ENCODE measurements at places on chromosomes 3 and 15.

- no peak for DNase-seq
Measured at GRCh38 chr15:50562735-50563640, 16.5 kb upstream of the USP50 start.

- DNase-seq: no peak
Measured at GRCh38 chr15:25407950-25408349, 30.9 kb downstream of the UBE3A start.

DNA sequence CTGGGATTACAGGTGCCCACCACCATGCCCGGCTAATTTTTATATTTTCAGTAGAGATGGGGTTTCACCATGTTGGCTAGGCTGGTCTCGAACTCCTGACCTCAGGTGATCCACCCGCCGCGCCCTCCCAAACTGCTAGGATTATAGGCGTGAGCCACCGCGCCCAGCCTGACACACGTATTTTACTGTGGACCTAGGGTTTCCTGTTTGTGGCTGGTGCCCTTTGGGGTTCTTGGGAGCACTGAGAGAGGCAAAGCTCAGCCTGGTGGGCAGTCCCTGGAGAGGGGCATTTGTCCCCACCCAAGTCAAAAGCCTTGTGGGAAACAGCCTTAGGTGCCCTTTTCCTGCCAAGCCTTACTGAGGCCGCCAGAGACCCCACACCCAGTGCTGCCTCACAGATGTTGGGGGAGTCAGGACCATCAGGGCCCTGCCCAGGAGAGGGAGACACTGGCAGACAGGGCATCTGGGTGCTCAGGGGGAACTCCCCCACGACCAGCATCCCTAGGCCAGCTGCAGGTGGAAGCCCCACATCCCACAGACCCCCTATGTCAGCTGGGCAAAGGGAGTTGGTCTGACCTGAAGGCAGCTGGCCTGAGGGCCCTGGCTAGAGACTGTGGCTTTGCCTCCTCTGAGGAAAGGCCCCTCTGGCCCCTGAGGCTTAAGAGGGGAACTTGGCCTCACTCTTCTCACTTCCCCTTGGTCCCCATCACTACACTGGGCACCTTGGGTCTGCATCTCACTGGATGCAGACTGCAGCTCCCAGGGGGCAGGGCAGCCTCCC, 35.1 kb downstream of the DNAH1 start:
- DNase-seq: no peak

DNA sequence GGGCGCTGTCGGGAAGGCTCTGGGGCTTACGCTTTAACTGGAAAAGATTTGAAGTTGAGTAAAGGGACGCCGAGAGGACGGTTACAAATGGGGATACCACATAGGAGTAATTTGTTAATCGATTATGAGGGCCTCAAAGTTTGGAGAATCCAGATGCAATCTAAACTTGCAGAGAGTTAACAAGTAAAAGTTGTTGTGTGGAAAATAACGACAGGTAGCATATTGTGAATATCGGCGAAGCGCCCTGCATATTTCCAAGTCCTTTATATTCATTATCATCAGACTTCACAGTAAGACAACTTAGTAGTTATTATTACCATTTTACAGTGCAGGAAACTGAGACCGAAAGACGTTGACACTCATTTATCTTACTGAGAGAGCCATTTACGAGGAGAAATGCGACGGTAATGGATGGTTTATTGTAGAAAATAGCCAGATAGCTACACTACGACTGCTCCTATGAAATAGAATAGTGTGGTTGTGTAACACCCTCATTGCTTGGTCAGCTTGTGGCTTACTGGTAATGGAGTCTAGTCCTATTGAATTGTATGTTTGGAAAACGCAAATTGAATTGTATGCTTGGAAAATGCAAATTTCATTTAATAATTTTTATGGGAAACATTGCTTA, 700 bp downstream of the MKRN2 start:
- DNase-seq: no peak

- no peak for DNase-seq
Measured at GRCh38 chr3:44130249-44130648, 111.4 kb upstream of the TOPAZ1 start.

- no peak for DNase-seq
Measured at GRCh38 chr3:46936733-46937250, 39.8 kb downstream of the CCDC12 start.

GRCh38 chr15:33262306-33262705, 48.5 kb upstream of the RYR3 start:
- no peak for DNase-seq

- DNase-seq: no peak
Measured at GRCh38 chr3:189726277-189726676, 95.1 kb downstream of the TP63 start.

Data from nucleus accumbens (tissue), 56 donors.